Panc1 (cell line): ENCODE measurements at places on chromosomes 3 and 15. TPM values are rescaled to one million over a fixed set of nuclear protein-coding genes. Genes with fewer than 3 reads are reported as not detected.

DNA sequence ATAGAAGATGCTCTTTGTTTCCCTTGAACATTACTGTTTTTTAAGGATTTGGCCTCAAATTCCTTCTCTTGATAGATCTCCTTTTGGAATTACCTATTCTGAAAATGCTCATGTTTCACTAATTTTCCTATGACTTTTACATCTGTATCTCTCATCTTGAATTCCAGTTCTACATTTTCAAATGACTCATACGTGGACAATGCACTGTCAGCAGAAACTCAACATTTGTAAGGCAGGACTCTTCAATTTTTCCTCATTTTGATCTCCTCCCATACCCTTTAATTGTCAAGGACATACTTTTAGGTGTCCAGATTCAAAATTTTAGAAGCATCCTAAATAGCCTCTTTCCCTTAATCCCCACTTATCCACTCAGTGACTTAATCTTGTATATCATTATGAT is 341.0 kb upstream of the RASGRP1 start:
- H3K4me3 ChIP-seq: no peak overlapping the region
- H3K27me3 ChIP-seq: no peaks in the 10 kb centered on the region
- H3K36me3 ChIP-seq: no peaks in the 10 kb centered on the region
- no peak overlapping the region for H3K27ac ChIP-seq
- DNase-seq: no peak
- H3K4me1 ChIP-seq: no peaks in the 10 kb centered on the region

Gene TIGIT
- total RNA-seq: not detected

GRCh38 chr15:23438816-23439466 is 8.1 kb downstream of the GOLGA6L2 start:
- no peaks in the 10 kb centered on the region for H3K36me3 ChIP-seq
- no peak overlapping the region for H3K27ac ChIP-seq
- H3K4me1 ChIP-seq: no peaks in the 10 kb centered on the region

Gene GPR171
- total RNA-seq: not detected

Gene PATL2
- 0.49 TPM for total RNA-seq

Gene ARID3B
- total RNA-seq: 12.7 TPM

- H3K27me3 ChIP-seq: no peaks in the 10 kb centered on the region
- H3K4me1 ChIP-seq: peaks cover 48% of the 10 kb centered on the region
- no peaks in the 10 kb centered on the region for H3K36me3 ChIP-seq
- no peak for DNase-seq
- H3K27ac ChIP-seq: peak overlapping the region; percentile 86
These were observed 115.2 kb downstream of the P3H2 start for GRCh38 chr3:190005343-190006113.

Gene FOXL2NB
- 11.4 TPM for total RNA-seq

Gene TMC3
- total RNA-seq: not detected

Gene RNF7
- total RNA-seq: 87.3 TPM

Gene ZNF717
- total RNA-seq: 6.3 TPM

GRCh38 chr15:38945551-38946298 is 381.1 kb upstream of the RASGRP1 start:
- no peaks in the 10 kb centered on the region for H3K36me3 ChIP-seq
- H3K4me3 ChIP-seq: no peak overlapping the region
- peaks cover 7% of the 10 kb centered on the region; the same call in 1 of the 2 replicates for H3K4me1 ChIP-seq
- no peak for DNase-seq
- no peak overlapping the region for H3K27ac ChIP-seq

Gene MYZAP
- total RNA-seq: 1.1 TPM

Gene ATP13A3
- total RNA-seq: 169 TPM

DNA sequence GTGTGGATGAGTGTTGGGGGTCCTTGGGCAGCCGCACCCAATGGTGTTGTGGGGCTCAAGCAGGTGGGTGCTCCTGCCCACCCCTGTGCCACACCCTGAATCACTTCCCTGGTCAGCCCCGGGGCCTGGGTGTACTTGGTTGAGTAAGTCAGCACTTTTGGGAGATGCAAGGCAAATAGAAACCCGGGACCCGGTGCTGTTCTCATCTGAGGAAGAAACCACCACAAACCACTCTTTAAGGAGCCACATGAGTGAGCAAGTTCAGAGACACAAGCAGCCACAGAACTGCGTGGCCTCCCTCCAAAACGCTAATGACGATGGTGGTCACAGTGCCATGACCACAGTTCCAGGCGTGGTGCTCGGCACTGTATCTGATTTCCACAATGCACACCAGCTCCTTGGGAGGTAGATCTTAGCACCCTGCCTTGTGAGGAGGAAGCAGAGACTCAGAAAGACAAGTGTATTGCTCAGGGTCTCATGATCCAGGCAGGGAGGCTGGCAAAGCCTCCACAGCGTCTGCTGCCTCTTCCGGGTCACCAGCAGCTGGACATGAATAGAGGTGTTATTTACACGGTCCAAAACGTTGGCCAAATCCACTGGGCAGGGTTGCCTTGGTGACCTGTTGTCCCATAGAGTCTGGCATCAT is 118.2 kb upstream of the ALDH1A3 start:
- peaks cover 44% of the 10 kb centered on the region for H3K4me1 ChIP-seq
- H3K4me3 ChIP-seq: no peak overlapping the region
- peak overlapping the region; percentile 58; the same call in 1 of the 2 replicates for H3K27ac ChIP-seq
- H3K27me3 ChIP-seq: no peaks in the 10 kb centered on the region
- no peaks in the 10 kb centered on the region for H3K36me3 ChIP-seq

Gene UPK1B
- 4.4 TPM for total RNA-seq

GRCh38 chr3:181279239-181279565 is 289.7 kb upstream of the DNAJC19 start:
- H3K27me3 ChIP-seq: no peaks in the 10 kb centered on the region
- DNase-seq: no peak

- no peak overlapping the region for H3K4me3 ChIP-seq
- no peaks in the 10 kb centered on the region for H3K36me3 ChIP-seq
- no peak for DNase-seq
These were observed 1.7 kb downstream of the CHRD start for GRCh38 chr3:184381261-184382224.

Gene NLGN1
- total RNA-seq: 0.85 TPM

- H3K4me1 ChIP-seq: no peaks in the 10 kb centered on the region
- H3K27me3 ChIP-seq: no peaks in the 10 kb centered on the region
- no peaks in the 10 kb centered on the region for H3K36me3 ChIP-seq
- no peak for DNase-seq
These were observed 73.5 kb upstream of the XCR1 start for GRCh38 chr3:46100812-46101211.

- DNase-seq: no peak
- H3K36me3 ChIP-seq: no peaks in the 10 kb centered on the region
- H3K27me3 ChIP-seq: no peaks in the 10 kb centered on the region
- H3K4me3 ChIP-seq: peak overlapping the region; percentile 33
- H3K27ac ChIP-seq: peak overlapping the region; percentile 100
These were observed 79.7 kb upstream of the CHD2 start for GRCh38 chr15:92820236-92821021.

GRCh38 chr3:79415356-79415755 is 352.4 kb downstream of the ROBO1 start:
- no peaks in the 10 kb centered on the region for H3K27me3 ChIP-seq
- DNase-seq: no peak
- no peak overlapping the region for H3K4me3 ChIP-seq
- H3K36me3 ChIP-seq: no peaks in the 10 kb centered on the region
- no peaks in the 10 kb centered on the region for H3K4me1 ChIP-seq

- H3K27ac ChIP-seq: no peak overlapping the region
- no peak for DNase-seq
- H3K27me3 ChIP-seq: no peaks in the 10 kb centered on the region
- H3K36me3 ChIP-seq: peaks cover 8% of the 10 kb centered on the region
These were observed 19.9 kb downstream of the TATDN2 start for GRCh38 chr3:10268116-10268515.

DNA sequence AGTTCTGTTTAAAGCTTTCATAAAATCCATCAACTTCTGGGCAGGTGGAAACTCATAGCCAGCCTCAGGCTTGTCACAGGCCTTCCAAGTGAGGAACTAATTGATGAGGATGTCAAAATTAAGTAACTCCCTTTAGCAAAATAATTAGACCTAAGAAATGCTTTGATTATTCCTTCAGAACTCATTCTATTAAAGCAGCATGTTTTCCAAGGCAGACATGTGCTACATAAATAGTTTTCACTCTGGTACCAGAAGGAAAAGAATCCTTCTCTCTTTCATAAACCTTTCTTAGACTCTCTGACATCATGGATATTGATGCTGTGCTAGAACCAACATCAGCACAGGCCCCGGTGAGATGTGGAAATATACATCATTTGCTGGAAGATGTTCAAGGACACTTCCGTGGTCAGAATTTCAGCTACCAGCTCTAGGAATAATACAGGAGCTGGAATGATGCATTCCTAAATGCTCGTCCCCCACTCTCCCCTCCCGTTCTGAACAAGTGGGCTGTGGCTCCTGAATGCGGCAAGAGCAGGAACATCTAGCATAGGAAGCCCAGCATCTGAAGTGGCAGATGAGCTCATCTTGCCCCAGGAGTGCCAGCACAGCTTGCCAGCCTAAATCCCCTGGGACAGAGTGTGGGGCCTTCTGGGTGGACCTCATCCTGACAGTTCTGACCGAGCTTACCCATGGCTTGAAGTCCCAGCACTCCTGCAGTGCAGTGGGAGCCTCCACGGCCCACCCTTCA is 82.4 kb downstream of the WWTR1 start:
- peak overlapping the region; percentile 100 for H3K27ac ChIP-seq
- DNase-seq: peak; percentile 92
- peaks cover 100% of the 10 kb centered on the region for H3K4me1 ChIP-seq
- H3K4me3 ChIP-seq: peak overlapping the region; percentile 16; the same call in 1 of the 2 replicates

Gene CDAN1
- 41.1 TPM for total RNA-seq

DNA sequence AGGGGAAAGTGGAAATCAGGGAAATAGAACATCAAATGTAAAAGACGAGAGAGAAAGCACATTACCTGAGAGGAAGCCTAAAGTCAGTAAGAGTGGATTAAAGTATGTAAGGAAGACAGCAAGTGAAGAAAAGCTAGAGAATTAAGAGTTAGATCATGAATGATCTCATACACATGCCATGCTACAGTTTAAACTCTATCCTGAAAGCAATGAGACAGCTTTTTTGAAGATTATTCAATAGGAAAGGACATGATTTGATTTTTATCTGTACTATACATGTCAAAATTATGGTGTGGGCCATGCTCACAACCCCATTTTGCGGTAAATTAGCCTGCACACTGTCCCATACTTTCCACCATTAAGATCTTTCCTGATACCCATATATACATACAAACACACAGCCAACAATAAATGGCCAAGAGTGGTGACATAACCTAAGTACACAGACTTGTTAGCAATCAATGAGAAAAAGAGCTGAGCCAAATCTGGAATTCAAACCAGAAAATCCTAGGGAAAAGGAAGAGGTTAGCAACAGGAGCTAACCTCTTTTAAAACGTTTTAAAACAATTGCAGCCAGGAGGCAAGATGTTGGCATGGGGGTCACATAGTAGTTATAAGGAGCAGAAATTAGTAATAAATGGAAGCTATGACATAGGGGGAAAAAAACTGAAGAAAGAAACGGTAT is 4.5 kb downstream of the MYO9A start:
- H3K27ac ChIP-seq: no peak overlapping the region
- H3K36me3 ChIP-seq: no peaks in the 10 kb centered on the region; the same call in 1 of the 2 replicates
- no peak overlapping the region for H3K4me3 ChIP-seq
- no peak for DNase-seq

Gene CCR4
- 0.10 TPM for total RNA-seq

GRCh38 chr3:194688946-194689345 is 3.3 kb downstream of the FAM43A start:
- H3K27ac ChIP-seq: peak overlapping the region; percentile 80
- no peaks in the 10 kb centered on the region for H3K36me3 ChIP-seq

GRCh38 chr3:16494814-16495431 is 18.6 kb downstream of the RFTN1 start:
- H3K4me1 ChIP-seq: no peaks in the 10 kb centered on the region
- DNase-seq: no peak
- no peaks in the 10 kb centered on the region for H3K27me3 ChIP-seq
- no peak overlapping the region for H3K27ac ChIP-seq
- no peaks in the 10 kb centered on the region for H3K36me3 ChIP-seq
- H3K4me3 ChIP-seq: no peak overlapping the region

- H3K4me1 ChIP-seq: peaks cover 18% of the 10 kb centered on the region; the same call in 1 of the 2 replicates
- DNase-seq: no peak
- H3K27me3 ChIP-seq: no peaks in the 10 kb centered on the region
These were observed 61.0 kb upstream of the ANKRD28 start for GRCh38 chr3:15858547-15859506.

GRCh38 chr3:50297896-50298725 is 1.1 kb downstream of the HYAL3 start:
- peak overlapping the region; percentile 65 for H3K27ac ChIP-seq
- peak overlapping the region; percentile 65 for H3K4me3 ChIP-seq
- H3K4me1 ChIP-seq: peaks cover 4% of the 10 kb centered on the region
- no peaks in the 10 kb centered on the region for H3K27me3 ChIP-seq

GRCh38 chr3:115576325-115576875 is 46.9 kb upstream of the GAP43 start:
- DNase-seq: no peak
- H3K4me1 ChIP-seq: no peaks in the 10 kb centered on the region
- H3K27ac ChIP-seq: no peak overlapping the region
- no peak overlapping the region for H3K4me3 ChIP-seq
- H3K36me3 ChIP-seq: no peaks in the 10 kb centered on the region
- no peaks in the 10 kb centered on the region; the same call in 1 of the 2 replicates for H3K27me3 ChIP-seq

- no peaks in the 10 kb centered on the region for H3K36me3 ChIP-seq
- H3K4me3 ChIP-seq: no peak overlapping the region
- no peaks in the 10 kb centered on the region for H3K27me3 ChIP-seq
- H3K27ac ChIP-seq: no peak overlapping the region
- H3K4me1 ChIP-seq: no peaks in the 10 kb centered on the region
These were observed 265.5 kb upstream of the TPRG1 start for GRCh38 chr3:188906236-188906635.

GRCh38 chr3:49844464-49845183 is 11.7 kb downstream of the TRAIP start:
- no peaks in the 10 kb centered on the region for H3K4me1 ChIP-seq
- H3K4me3 ChIP-seq: no peak overlapping the region
- H3K27me3 ChIP-seq: no peaks in the 10 kb centered on the region
- H3K36me3 ChIP-seq: peaks cover 2% of the 10 kb centered on the region; the same call in 1 of the 2 replicates
- no peak for DNase-seq
- H3K27ac ChIP-seq: no peak overlapping the region

DNA sequence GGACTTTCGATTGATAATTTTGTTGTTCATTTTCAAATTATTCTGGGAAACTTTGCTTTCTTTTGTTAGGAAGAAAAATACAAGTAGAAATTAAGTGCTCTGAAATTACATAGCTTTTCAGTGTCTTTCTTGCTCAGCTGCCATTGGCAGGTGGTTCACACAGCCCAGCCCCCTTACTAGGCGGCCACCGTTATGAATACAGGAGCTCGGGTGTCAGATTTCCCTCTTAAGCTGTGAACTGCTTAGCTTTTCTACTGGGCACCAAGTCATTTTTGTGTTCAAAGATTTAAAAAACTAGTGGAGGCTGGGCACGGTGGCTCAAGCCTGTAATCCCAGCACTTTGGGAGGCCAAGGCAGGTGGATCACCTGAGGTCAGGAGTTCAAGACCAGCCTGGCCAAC is 55.2 kb downstream of the HMG20A start:
- H3K4me1 ChIP-seq: no peaks in the 10 kb centered on the region
- no peak overlapping the region for H3K27ac ChIP-seq
- no peak for DNase-seq
